Endothelial cell of coronary artery (primary cell): ENCODE measurements at places on chromosomes 2 and 18. TPM values are rescaled to one million over a fixed set of nuclear protein-coding genes. Genes with fewer than 3 reads are reported as not detected.

Gene CD207
- under 0.01 TPM in 1 of 2 replicates, not detected in the other for total RNA-seq

Gene NEU2
- not detected in 2 replicates for total RNA-seq

Gene NFU1
- total RNA-seq = 49.0 and 52.9 TPM in 2 replicates

Gene ABCG8
- total RNA-seq = not detected in 2 replicates

Gene DUSP19
- 1.6 and 3.3 TPM in 2 replicates for total RNA-seq

Gene XRCC5
- 224 and 290 TPM in 2 replicates for total RNA-seq

Gene UGT1A5
- not detected in 2 replicates for total RNA-seq

Gene SCN7A
- not detected in 2 replicates for total RNA-seq

Gene CPLX4
- total RNA-seq = not detected in 2 replicates

Gene CROCC2
- total RNA-seq = not detected in 2 replicates

Gene METTL21A
- 7.0 and 14.5 TPM in 2 replicates for total RNA-seq

Gene PLGLB1
- total RNA-seq = 0.18 and 0.75 TPM in 2 replicates

Gene ANO7
- total RNA-seq = 0.45 and 0.47 TPM in 2 replicates

Gene ASXL3
- total RNA-seq = 0.18 TPM in 1 of 2 replicates, not detected in the other

Gene STPG4
- 0.09 TPM in 2 replicates for total RNA-seq

Gene TCF7L1
- total RNA-seq = 3.9 and 5.1 TPM in 2 replicates

Gene MCEE
- 7.7 and 11.3 TPM in 2 replicates for total RNA-seq

Gene EVX2
- not detected in 2 replicates for total RNA-seq

Gene CELF4
- total RNA-seq = not detected in 2 replicates

Gene DHRS9
- total RNA-seq = under 0.01 and 17.0 TPM in 2 replicates

Gene MEP1B
- total RNA-seq = 0.19 TPM in 1 of 2 replicates, not detected in the other

Gene PLCL1
- total RNA-seq = 3.8 and 13.3 TPM in 2 replicates
